ENCODE measurements at places on chromosomes 2 and 18.
A peak's percentile ranks its signal among the peaks of the same experiment; 100 is the strongest.

- DNase-seq: no peak
These were observed 332.5 kb downstream of the PID1 start for GRCh38 chr2:228938629-228939028.

DNA sequence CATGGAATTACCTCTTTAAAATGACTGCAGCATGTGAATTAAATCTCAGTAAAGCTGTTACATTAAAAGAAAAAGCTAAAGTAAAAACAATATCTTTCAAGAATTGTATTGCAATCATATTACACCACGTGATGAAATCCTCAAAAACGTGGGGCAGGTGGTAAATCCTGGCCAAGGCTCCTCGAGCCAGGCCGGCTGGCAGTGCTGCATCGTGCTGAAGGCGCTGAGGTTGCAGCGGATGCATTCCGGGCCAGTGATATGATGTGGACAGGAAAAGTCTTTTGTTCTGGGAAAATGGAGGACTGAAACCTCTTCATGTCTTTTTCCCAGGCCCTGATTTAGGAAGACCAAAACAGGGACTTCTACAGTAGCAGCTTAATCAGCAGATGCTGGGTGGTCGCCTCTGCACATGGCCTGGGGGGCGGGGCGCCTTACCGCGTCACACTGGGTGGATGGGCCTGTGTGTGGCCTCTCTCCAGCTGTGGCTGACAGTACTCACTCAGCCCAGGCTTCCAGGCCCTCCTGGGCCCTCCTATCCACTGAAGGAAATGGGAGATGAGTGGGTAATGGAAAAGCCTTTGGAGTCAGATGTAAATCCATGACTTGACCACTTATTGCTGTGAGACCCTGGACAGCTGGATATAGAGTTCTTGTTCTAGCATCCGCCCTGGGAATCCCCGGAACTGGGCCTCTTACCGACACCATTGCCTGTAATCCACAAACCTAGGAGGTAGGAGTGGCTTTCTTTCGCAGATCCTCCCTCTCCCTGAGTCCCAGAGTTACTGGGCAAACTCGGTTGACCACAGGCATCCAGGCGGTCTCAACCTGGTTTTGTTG lies 45.1 kb downstream of the PROC start:
- DNase-seq: no peak

GRCh38 chr18:39911716-39912115 lies 2043.3 kb upstream of the PIK3C3 start:
- no peak for DNase-seq

- no peak for DNase-seq
These were observed 217.6 kb upstream of the THUMPD2 start for GRCh38 chr2:39996653-39997080.

- no peak for DNase-seq
These were observed 3.1 kb downstream of the ALPK2 start for GRCh38 chr18:58625839-58626238.

DNA sequence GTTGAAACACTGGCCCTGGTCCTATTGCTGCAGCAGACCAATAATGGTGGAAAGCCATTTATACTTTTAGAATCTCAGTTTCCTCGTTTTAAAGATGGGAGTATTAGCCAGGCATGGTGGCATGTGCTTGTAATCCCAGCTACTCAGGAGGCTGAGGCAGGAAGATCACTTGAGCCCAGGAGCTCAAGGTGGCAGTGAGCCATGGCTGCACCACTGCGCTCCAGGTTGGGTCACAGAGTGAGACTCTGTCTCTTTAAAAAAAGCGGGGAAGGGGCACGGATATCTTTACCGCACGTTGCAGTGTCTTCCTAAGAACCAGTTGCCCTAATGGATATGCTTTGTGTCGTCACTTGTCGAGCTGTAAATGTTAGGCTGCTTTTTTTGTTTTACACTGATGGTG lies 8.3 kb downstream of the MTCL1 start:
- DNase-seq: no peak

DNA sequence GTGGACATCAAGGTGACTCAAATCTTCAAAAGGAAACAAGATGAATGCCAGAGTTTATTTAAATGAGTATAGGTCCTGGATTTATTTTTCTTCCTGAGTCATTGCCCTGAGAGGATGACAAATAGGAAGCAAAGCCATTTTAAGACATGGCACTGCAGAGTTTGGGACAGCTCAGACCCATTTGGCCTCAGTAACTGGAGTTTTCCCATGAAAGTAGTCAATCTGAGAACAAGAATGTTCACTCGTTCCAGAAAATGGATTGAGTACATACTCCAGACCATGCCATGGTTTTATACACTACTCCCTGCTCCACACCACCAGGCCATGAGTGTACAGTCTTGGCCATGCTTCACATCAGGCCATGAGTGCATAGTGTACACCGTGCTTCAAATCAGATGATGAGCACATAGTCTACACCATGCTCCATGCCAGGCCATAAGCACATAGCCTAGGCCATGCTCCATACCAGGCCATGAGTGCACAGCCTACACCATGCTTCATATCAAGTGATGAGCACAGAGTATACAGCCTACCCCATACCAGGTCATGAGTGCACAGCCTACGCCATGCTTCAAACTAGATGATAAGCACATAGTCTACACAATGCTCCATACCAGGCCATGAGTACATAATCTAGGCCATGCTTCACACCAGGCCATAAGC lies 202.4 kb downstream of the FBXO15 start:
- no peak for DNase-seq

DNA sequence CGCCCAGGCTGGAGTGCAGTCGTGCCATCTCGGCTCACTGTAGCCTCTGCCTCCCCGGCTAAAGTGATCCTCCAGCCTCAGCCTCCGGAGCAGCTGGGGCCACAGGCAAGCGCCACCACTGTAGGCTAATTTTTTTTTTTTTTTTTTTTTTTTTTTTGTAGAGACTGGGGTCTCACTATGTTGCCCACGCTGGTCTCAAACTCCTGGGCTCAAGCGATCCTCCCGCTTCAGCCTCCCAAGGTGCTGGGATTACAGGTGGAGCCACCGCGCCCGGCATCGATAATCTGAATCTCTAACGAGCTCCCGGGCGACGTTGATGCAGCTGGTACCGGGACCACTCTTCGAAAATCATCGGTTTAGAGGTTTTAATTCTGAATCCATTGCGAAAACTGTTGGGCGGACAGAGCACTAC lies 520 bp upstream of the CYP20A1 start:
- no peak for DNase-seq

DNA sequence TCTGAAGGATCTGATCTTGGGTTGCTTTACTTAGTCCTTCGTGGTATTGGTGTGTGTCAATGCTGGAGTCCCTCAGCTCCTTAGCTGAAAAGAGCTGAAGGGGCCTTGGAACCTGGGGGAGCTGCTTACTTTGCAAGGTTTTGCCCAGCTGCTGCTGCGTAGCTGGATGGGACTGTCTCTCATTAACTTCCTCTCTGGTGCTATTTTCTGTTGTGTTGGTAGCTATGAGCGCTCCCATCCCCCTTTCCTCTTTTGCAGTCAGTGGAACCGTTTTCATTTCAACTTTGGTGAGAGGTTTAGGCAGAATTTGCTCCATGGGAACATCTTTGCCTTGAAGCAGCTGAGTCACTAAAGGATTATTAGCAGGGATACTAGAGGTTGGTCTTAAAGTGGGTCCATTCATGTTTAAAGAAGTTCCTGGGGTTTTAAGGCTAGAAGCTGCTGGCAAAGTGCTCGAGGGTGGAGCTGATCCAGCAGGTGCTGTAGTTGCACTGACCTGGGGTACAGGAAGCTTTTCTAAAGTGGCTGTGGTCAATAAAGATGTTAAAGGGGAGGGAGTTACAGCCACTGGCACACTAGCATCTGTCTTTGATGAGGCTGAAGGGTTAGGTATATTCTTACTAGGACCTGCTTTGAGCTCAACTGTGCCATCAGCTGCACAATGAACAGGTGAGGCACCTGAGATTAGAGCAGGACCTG lies 69.9 kb upstream of the DTNB start:
- no peak for DNase-seq

GRCh38 chr2:10688921-10689807 lies 611 bp downstream of the NOL10 start:
- no peak for DNase-seq

DNA sequence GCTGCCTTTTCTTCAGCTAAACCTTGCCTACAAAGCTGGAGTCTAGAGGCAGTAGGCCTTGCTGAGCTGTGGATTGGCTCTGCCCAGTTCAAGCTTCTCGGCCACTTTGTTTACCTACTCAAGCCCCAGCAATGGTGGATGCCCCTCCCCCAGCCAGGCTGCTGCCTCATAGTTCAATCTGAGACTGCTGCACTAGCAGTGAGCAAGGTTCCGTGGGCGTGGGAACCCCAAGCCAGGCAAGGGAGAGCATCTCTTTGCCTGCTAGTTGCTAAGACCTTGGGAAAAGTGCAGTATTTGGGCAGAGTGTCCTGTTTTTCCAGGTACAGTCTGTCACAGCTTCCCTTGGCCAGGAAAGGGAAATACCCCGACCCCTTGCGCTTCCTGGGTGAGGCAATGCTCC lies 68.9 kb downstream of the VAPA start:
- DNase-seq: no peak

GRCh38 chr18:65021021-65021420 lies 729.8 kb upstream of the CDH7 start:
- DNase-seq: no peak

- DNase-seq: peak; percentile 32
These were observed 124.8 kb upstream of the COL5A2 start for GRCh38 chr2:189304360-189304759.

DNA sequence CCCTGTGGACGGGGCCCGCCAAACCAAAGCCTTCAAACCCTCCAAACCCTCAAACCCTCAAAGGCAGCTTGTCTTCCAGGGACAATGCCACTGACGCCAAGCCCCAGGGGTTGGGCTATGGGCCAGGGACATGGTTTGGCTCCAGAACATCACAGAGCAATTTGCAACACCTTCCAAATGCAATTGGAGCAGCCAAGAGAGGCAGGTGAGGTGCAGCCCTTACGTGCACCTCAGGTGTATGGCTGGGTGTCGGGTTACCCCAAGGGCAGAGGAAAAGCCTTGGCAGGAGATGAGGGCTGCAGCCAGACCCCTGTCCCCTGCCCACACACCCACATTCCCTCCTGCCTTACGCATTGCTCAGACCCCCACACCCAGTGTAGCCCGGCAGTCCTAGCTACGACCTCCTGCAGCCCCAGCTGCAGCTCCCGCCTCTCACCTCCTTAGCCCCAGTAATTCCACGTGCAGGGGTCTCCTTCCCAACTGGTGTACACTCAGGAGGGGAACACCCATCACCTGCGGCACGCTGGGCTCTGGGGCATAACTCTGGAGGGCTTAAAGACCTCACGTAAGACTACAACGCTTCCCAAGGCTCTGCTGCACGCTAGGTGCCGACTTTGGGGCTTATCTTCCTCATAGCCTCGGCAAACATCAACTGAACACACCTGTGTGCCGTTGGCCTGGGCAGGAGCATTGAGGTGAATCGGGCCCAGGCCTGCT lies 88.7 kb downstream of the TFCP2L1 start:
- no peak for DNase-seq

GRCh38 chr2:187312718-187313282 lies 135.3 kb downstream of the CALCRL start:
- no peak for DNase-seq

- DNase-seq: no peak
These were observed 180.7 kb upstream of the ID2 start for GRCh38 chr2:8501061-8501720.

DNA sequence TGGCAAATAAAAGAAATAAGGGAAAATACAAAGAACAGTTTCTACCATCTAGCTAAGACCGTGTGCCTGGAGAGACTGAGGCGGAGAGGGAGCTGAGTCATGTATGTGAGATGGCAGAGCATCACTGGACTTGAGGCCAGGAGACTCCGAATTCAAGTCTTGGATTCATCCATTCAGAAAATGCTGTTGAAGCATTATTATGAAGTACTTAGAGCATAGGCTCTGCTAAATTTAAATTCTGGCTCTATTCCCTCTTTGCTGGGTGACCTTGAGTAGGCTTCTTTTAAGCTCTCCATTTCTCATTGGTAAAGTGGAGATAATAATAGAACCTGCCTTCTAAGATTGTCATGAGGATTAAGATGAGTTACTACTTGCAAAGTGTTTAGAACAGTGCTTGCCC lies 34.7 kb downstream of the NPHP1 start:
- no peak for DNase-seq

- DNase-seq: no peak
These were observed 39.5 kb upstream of the SCLY start for GRCh38 chr2:238021327-238021726.

GRCh38 chr2:131153529-131153928 lies 48.4 kb downstream of the PLEKHB2 start:
- no peak for DNase-seq

All from activated naive CD4-positive, alpha-beta T cell treated with anti-CD3 and anti-CD28 coated beads, Interleukin-2, amount 50 U/mL, for 16 hours (primary cell).